Right forelimb (tissue), 1 donor: ENCODE measurements at places on chromosomes 16 and 17.

- no peak for DNase-seq
Measured at GRCh38 chr16:3748307-3748706, 31.0 kb upstream of the TRAP1 start.

GRCh38 chr17:18314059-18314730 is 599 bp downstream of the TOP3A start:
- no peak for DNase-seq

GRCh38 chr17:3036800-3037199 is 26.6 kb downstream of the OR1D5 start:
- no peak for DNase-seq

DNA sequence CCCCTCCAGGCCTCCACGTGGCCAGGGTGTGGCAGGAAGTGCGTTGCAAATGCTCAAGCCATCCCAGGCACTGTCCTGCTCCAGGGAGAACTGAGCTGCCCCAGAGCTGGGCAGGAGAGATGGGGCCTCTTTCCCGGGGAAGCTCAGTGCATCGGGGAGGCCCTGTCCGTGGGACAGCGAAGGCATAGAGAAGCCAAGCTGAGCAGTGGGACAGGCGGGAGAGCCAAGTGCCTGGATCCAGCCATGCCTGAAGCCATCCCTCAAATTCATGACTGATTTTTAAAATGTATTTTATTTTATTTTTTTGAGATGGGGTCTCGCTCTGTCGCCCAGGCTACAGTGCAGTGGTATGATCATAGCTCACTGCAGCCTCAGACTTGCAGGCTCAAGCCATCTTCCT is 25.4 kb upstream of the SSTR5 start:
- DNase-seq, result no peak

- no peak for DNase-seq
Measured at GRCh38 chr17:5003214-5003867, 5.6 kb downstream of the KIF1C start.

DNA sequence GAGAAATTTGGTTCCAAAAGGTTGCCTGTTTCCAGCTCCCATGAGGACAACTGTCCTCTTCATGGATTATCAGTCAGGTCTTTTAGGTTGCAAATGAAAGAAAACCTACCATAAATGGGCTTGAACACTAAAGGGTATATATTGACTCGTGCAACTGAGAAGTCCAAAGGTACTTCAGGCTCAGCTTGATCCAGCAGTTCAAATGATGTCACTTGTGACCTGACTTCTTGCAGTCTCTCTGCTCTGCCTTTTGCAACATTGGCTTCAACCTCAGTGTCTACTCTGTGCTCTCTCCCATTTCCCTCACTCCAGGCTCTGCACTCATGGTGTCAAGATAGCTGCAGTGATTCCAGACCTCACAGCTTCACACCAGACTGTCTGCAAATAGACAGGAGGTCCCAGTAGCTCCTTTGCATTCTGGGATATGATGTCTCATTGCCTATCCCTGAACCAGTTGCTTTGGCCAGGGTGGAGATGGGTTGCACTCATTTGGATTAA is 5.5 kb upstream of the CALB2 start:
- DNase-seq, result no peak

DNA sequence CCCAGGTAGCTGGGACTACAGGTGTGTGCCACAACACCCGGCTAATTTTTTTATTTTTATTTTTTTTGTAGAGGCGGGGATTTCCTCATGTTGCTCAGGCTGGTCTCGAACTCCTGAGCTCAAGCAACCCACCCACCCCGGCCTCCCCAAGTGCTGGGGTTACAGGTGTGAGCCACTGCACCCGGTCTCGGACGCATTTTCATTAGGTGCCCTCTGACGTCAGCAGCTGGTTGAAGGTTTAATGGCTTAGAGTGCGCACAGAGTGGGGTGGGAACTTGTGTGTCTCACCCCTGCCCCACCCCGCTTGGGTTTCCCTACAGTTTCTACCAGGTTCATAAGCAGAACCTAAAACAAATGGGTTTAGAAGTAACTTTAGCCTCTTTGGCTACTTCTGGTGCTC is 109.0 kb downstream of the N4BP1 start:
- DNase-seq, result no peak

GRCh38 chr16:84503751-84504395 is 586 bp downstream of the MEAK7 start:
- no peak for DNase-seq

DNA sequence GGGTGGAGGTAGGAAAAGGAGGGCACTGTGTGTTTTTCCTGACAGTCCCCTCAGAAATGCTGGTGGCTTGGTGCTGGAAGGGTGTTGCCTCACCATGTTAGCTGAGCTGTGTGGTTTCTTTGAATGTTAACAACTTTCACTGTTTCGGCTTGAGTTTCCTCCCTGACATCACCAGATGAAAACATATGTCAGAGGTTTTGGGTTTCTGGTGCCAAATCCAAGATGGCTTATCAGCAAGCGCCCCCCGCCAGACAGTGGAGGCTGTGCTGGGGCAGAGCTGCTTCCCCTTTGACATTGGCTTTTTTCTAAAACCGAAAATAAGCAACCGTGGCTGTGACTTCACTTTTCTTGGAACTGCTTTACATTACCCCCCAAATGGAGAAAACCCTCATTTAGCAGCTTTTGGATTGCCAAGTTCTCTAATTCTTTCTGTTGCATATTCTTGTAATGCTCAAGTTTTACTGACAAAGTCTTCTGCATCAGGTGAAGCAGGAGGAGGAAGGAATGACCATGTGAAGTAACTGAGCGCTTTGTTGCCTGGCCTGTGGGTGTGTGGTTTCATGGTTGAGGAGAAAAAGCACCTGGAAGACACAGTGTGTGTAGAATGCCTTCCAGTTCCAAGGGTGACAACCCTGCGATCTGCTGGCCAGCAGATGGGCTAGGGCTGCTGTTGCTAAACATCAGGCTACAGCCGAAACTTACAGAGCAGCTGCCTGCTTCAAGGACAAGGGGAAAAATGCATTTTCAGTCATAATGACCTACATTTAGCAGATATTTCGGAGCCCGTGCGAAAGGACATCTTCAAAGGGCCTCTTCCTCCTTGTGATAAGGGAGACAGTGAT is 9.7 kb downstream of the RMI2 start:
- DNase-seq, result no peak

DNA sequence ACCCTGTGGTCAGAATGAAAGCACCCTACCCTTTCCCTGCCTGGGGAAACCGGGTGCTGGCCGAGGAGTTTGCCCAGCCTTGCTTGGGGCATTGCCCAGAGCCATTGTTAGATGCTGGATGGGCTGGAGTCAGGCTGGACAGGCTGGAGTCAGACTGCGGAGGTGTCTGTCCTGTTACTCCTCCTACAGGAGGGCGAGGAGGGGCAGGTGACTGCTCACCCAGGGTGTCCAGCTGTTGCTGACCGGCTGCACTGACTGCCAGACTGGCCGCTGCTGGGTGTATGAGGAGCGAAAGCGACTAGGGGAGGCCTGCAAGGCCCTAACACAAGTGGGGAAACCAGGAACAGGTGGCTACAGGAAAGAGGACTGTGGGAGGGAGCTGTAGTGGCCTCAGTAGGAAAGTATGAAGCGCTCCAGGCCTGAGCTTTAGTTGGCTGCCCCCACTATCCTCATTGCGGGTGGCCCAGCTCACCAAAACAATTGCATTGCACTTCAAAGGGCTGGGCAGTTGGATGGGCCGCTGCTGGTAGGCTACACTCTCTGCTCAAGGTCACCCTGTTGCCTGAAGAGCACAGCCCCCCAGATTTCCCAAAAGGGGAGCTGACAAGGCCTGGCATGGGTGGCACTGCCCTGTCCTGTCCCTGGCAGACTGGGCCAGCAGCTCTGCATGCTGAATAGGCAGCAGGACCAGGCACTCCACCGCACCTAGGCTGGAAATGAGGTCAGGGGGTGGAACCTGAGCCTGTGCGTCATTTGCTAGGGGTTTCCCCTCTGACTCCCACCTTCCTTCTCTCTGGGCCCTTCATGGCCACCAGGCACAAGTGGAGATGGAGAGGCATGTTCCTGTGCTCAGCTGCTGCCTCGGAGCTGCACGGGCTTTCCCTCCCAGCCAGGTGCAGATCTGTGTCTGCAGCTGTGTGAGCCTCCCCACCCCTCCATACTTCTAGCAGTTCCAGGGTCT is 18.4 kb downstream of the LDHD start:
- DNase-seq, result no peak

GRCh38 chr16:79298894-79299799 is 301.4 kb downstream of the MAF start:
- no peak for DNase-seq

- DNase-seq, result no peak
Measured at GRCh38 chr17:81453076-81453475, 57.8 kb downstream of the BAHCC1 start.

- no peak for DNase-seq
Measured at GRCh38 chr16:49986351-49987124, 38.5 kb upstream of the CNEP1R1 start.

- no peak for DNase-seq
Measured at GRCh38 chr17:62937606-62938005, 28.4 kb upstream of the TANC2 start.

DNA sequence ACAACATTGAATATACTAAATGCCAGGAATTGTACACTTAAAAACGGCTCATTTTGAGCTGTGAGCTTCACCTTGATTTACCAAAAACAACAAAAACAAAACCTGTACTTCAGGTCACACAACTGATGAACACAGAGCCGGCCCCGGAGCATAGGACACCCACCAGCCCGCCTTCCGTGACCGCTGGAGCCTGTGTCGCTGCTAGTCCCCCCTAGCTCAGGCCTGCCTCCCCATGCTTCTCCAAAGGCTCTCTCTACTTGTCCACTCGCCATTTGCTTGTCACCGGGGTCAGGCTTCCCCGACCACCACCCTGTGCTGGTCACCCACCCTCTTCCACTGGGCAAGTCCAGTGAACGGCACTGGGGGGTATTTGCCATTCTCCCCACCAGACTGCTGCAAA is 113.8 kb upstream of the TNRC6C start:
- DNase-seq, result no peak

DNA sequence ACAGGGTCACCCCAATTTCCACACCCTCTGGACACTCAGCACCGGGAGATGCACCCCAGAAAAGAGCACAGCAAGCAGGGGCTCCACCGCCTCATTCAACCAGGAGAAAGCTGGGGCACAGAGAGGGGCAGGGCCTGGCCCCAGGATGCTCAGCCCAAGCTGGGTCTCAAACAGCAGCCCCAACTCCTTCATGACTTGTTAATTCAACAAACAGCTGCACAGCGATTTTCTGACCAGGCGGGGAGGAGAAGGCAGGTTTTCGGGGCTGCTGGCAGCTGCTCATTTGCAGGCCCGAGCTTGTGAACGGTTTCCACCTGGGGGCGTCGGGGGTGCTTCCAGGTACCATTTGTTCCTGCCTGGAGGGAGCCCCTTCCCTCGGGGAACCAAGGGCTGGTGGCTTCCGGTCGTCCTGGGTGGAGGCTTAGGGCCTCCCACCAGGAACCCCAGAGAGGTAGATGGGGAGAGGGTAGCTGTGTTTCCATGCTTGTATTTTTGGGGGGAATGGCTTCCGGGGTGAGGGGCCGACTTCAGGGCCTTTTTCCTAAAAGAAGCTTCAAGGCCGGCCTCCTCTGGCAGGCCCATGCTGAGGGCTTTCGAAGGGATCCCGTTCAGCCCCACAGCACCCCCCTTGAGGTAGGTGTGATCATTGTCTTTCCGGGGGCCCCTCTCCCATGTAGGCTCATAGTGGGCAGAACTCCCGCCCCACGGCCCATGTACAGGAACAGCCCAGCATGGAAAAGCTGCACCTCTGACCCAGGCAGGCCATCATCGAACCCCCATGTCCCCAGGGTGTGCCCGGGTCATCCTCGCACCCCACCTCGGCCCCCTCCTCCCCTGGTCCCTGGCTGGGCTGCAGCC is 191.6 kb upstream of the GSE1 start:
- no peak for DNase-seq

GRCh38 chr17:54898576-54898975 is 2.1 kb upstream of the TOM1L1 start:
- DNase-seq, result no peak

GRCh38 chr17:79836972-79837887 is 2.0 kb downstream of the CBX4 start:
- no peak for DNase-seq

- no peak for DNase-seq
Measured at GRCh38 chr16:50812046-50812445, 70.2 kb downstream of the CYLD start.

DNA sequence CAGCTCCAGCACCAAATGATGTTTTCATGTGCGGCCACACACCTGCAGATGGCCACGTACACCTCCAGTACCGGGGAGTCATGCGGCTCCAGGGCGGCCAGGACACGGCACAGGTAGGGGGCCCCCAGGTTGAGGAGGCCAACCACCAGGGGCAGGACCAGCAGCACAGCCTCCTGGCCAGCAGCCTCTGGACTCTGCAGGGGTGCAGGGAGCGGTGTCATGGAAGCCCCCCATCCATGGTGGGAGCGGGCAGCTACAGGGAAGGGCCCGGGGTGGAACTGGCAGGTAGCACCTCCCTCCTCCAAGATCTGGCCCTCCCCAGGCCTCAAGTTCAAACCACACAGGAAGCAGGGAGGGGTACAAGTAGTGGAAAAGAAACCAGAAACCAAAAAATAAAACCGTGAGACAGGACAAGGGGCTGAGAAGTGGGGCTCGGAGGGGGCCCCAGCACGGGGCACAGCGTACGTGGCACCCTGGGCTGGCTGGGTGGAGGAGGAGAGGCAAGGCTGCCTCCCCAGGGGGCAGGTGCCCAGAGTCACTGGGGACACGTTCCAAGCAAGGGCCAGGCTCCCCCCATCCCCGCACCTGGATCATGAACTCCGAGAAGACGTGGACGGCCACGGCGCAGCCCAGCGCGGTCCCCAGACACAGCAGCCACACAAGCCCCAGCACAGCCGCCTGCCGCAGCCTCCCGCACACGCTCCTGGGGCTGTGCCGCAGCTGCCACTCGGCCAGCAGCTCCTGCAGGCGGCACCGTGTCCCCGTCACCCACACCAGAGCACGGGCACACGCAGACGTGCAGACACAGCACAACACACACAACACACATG is 7.4 kb downstream of the TMC6 start:
- DNase-seq, result no peak

DNA sequence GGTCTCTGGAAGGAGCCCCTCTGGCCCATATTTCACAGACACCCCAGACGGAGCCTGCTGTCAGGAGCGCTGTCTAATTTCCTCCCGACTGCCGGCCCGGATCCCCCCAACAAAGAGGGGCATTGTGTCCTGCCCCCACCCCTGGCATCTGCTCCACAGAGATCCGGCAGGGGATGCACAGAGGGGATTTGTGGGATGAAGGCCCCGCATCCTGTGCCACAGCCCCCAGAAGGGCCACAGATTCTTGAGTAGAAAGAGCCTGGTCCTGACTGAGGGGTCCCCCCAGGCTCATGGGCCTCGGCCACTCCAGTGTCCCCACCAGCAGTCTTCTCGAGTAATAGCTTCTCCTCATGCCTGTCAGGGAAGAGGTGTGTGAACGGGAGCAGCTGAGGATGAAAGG is 29.5 kb downstream of the MEOX1 start:
- DNase-seq, result no peak

GRCh38 chr16:27634779-27635178 is 84.8 kb downstream of the KATNIP start:
- no peak for DNase-seq

DNA sequence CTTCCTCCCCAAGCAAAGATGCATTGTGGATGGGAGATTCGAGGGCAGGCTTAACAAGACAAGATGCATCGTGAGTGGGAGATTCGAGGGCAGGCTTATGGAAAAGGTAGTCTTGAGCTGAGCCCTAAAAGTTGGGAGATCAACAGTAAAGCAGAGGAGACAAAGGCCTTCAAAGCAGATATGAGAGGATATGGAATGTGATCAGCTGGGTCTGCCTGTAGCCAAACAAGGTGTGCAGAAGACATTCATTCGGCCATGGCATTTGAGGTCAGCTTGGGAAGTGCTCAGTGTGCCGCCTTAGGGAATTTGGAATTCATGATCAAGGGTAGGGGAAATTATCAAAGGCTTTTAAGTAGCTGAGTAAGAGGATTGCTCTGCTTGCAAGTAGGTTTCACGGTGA is 39.5 kb downstream of the DNAH9 start:
- no peak for DNase-seq
